ENCODE measurements at places on chromosomes 3 and 15.

DNA sequence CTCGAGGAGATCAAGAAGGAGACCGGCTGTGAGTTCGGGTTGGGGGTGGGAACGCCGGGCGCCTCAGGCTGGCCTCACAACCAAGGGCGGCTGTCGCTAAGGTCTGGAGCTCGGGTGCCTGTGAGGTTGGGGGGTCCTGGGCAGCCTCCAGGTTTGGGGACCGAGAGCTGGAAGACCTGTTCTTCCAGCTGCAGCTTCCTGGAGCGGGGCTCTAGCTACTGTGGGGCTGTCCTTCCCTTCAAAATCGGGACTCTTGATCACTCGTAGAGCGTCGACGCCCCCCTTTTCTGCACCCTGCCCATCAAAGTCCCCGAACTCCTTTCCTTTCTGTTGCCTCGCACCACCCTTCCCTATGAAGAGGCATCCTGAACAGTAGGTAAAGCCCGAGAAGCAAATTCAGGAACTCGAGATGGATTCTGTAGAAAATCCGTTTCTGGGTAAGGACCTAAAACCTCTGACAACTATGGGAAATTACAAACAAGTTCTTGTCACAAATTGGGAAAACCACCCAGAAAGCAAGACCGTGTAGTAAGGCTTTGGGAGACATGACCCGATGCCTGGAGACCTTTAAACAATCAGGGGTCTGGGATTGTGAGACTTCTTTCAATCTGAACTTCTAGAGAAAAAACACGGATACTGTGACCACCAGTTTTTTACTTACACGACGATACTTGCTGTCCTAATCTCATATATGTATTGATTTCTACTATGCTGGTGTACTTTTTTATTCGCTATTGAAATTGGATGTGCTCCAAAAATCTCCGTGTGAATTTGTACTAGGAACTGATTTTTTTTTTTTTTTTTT lies 556 bp downstream of the CHP1 start:
- no peak for DNase-seq

GRCh38 chr3:27097182-27097581 lies 272.0 kb downstream of the NEK10 start:
- no peak for DNase-seq

- no peak for DNase-seq
Observed at GRCh38 chr3:129358772-129359371, 69.6 kb downstream of the EFCAB12 start.

DNA sequence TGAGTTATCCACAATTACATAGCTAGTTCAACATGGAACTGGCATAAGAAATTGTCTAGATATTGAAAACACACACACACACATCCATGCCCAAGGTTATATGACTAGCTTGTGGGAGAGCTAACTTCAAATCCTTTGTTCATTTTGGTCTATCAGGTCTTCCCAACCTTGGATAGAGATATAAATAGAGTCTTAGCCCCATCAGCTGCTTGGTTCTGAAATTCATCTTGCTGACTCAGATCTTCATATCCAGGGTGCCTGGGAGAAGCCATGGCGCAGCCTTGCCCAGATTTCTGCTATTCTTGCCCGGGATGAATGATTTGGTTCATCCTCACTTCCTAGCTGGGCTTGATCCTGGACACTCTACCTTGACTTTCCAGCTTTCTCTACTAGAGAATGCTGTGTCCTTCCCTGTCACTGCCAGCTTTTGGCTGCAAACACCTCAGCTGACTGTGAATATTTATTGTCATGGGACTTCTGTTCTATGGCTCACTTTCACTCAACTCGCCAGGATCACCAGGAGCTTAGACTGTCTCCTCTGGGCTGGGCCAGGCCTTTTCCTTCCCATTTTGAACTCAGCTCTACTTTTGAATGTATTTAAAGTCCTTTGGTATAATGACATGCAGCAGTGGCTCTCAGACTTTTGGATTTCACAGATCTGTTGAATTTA lies 324.4 kb downstream of the AGBL1 start:
- DNase-seq = no peak

- no peak for DNase-seq
Observed at GRCh38 chr15:80613762-80614365, 81.2 kb upstream of the ABHD17C start.

DNA sequence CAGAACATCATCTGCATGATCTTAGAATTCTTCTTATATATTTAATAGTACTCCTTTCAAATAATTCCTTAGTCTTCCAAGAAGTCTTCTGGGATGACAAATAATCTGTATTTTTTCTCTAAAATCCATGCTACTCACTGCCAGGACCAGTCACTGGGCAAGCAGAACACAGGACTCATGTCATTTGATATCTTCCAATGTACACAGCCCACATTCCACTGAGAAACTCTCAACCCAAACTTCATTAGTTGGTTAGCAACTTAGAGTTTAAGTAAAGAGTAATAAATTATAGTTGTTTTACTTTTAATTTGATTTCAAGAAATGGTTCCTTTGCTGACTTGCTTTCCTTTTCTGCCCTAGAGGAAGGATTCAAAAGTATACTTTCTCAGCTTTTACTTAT lies 317.0 kb downstream of the VGLL3 start:
- no peak for DNase-seq

- no peak for DNase-seq
Observed at GRCh38 chr3:22358334-22358733, 607.3 kb upstream of the ZNF385D start.

GRCh38 chr3:59573911-59574310 lies 524.1 kb upstream of the CFAP20DC start:
- peak; percentile 27 for DNase-seq

DNA sequence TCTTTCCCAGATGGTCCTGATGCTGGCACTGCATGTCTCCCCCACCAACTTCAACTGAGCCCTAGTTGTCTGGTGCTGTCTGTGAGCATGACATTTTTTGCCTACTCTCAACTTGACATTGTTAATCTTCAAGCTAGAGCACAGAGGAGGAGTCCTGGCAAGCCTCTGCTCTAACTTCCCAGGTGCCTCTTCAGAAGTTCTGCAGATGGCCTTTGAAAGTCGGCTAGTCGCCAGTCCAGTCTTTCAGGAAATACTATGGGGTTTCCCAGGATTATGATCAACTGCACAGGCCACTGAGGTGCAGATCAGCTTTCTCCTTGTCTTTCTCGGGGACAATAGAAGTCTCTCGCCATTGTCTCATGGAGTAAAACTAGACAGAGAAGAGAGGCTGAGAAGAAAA lies 86.7 kb downstream of the ST8SIA2 start:
- no peak for DNase-seq

- peak; percentile 59 for DNase-seq
Observed at GRCh38 chr3:65811086-65811761, 227.5 kb downstream of the MAGI1 start.

Data from nucleus accumbens (tissue), 56 donors.